Mesenchymal stem cell (in vitro differentiated cells and primary cell): ENCODE measurements at places on chromosomes 4 and X.
A peak's percentile ranks its signal among the peaks of the same experiment; 100 is the strongest.

DNA sequence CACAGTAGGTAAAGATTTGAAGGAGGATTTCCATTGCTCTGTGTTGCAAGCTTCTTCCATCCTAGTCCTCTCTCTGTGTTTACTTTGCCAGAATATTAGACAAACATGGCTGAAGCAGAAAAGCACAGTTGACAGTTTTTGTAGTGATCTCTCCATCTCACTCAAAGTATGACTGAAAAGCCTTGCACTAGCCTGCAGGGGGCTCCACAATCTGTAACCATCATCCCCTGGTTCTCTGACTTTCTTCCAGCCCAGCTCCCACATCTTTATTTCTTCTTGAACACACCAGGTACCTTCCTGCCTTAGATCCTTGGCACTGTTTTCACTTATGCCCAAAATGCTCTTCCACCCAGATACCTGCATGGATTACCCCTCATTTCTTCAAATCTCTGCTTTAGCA, 34.1 kb upstream of the HHIP start:
- peak; percentile 23 for DNase-seq

DNA sequence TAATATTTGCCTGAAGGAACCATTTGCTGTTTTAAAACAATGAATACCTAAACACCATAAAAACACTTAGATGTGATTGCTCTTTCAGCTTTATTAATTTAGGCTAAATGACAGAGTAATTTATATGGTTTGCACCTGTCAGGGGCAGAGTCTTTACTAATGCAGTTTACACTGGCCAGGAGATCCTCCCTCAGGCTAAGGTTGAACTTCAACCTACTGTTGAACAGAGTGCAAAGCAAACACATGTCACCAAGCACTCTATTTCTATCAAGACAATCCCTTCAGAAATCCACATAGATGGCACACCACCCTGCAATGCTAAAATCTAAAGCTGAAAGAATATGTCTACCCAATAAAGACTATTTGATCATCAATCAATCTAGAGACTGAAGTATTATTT, 147.3 kb downstream of the KLHL13 start:
- DNase-seq, result no peak

DNA sequence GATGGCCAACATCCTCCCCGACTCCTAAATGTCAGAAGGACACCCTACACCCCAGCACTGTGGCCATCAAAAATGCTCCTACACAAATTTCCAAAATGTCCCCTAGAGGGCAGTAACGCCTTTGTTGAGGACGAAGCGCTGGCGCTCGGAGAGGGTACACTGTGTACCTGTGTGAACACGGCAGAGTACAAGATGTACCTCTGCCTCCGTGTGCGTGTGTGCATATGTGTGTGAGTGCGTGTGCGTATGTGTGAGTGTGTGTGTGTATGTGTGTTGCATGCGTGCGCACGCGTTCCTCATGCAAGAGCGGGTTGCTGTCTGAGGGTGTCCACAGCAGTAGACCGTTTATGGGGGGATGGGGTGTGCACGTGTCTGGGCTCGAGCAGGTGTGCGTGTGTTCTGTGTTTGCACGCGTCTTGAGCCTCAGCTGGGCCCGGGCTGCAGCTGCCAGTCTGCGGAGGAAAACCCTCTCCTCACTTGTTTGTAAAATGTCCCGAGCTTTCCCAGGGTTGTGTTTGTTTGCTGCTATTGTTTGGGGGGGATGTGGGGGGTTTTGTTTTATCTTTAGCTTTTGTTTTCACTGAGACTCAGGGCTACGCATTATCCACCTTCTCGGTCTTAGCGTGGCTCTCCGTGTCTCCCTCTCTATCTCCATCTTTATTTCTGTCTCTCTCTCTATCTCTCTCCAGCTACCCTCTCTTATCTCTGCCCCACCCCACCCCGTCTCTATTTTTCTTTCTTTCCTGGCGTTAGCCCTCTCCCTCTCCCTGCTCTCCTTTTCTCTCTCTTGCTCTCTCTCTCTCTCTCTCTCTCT, 10.4 kb upstream of the TSPYL2 start:
- DNase-seq, result peak; percentile 67

GRCh38 chr4:166308647-166309046, 435.6 kb downstream of the TLL1 start:
- DNase-seq, result peak; percentile 5

DNA sequence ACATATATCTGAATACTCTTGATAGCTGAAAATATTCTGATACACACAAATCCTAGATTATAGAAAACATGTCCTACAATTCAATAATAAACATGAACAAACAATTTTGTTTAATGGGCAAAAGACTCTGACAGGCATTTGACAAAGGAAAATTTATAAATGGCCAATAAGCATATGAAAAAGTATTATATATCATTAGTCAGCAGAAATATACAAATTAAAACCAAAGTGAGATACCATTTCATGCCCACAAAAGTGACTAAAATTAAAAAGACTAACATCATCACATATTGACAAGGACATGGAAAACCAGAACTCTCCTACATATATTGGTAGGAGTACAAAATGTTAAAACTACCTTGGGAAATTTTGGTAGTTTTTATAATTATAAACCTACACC, 2.7 kb upstream of the MAPK10 start:
- DNase-seq, result no peak

- no peak for DNase-seq
These were observed 33.8 kb downstream of the FGFRL1 start for GRCh38 chr4:1045193-1045594.

DNA sequence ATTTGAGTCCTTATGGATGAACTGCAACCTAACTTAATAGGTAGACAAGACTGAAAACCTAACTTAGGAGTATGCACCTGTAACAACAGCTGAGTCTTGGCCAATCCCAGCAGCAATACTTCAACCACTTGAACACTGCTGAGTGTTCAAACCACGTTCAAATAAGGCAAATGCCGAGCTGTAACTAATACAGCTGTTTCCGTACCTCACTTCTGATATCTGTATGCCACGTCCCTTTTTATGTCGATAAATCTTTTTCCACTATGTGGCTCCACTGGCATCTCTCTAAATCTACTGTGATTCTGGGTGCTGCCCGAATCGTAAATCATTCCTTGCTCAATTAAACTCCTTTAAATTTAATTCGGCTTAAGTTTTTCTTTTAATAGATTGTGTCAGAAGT, 459.7 kb downstream of the INPP4B start:
- no peak for DNase-seq

GRCh38 chrX:115650916-115651315, 89.9 kb downstream of the PLS3 start:
- DNase-seq, result peak; percentile 53

DNA sequence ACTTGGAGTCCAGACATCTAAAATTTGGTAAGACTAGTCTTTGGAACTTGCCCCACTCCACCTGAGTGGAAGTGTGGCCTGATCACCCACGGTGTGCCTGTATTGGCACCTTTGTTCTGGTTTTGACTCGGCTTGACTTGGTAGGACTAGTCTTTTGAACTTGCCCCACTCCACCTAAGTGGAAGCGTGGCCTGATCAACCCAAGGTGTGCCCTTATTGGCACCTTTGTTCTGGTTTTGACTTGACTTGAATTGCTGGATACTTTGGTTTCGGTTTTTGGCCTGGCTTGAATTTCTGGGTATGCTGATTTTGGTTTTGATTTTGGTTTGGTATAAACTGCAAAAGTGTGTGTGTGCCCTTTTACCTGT, 44.7 kb upstream of the UGT2B7 start:
- DNase-seq, result no peak

DNA sequence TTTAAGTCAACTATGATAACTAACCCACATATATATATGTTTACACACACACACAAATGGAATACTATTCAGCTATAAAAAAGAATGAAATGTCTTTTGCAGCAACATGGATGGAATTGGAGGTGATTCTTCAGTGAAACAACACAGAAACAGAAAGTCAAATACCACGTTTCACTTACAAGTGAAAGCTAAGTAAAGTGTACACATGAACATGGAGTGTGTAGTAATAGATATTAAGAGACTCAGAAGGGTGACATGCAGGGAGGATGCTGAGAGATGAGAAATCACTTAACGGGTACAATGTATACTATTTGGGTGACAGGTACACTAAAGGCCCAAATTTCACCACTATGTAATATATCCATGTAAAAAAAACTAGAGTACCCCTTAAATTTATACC, 146.5 kb downstream of the FBXW7 start:
- DNase-seq, result no peak

DNA sequence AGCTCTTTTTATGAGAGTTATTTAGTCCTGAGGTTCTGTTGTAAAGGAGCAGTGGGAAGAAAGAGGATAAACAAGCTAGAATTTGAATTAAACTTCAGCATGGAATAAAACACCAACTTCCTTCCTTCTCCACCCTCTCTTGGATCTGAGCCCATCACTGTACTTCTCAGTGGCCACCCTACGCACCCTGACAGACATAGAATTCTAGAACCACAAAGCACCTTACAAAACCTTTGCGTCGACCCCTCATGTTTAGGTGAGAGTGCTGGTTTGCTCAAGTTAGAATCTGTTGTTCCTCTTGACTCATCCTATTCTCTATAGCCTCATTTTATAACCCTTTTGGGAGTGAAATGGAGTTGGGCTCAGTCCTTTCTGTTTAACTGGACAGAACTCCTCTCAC, 84.6 kb upstream of the RPL34 start:
- DNase-seq, result no peak

- no peak for DNase-seq
These were observed 16.6 kb upstream of the ERCC6L start for GRCh38 chrX:72255445-72255844.

DNA sequence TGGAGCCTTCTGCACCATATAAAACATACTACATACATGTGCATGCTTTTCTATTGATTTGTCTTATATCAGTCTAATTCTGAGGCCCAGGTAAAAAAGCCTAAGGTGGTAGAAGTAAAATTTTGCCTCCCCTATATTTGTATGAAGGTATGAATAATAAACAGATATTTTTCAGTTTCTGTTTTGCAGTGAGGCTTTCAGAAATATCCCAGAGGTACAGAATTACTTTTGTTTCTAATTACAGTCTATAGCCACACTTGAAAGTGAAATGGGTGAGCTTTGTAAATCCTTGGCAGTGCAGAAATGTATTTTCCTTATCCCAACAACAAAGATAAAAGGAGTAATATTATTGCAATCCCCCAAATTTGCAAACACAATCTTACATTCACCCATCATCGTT, 59.5 kb downstream of the DDX60 start:
- DNase-seq, result no peak

DNA sequence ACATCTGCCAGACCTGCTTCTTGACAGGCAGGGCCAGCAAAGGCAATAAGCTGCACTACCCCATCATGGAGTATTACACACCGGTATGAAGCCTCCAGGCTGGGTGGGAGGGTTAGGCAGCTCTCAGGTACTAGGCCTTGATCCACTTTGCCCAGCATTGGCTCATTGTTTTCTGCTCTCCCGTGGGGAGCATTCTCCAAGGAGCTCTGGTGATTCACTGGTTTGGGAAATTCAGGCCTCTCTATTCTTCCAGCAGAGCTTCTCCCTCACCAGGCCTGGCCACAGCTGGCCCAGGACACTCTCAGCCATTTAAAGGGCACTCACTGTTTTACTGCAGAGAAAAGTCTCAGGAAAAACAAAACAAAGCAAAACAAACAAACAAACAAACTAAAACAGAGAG, 33.0 kb downstream of the DRP2 start:
- DNase-seq, result peak; percentile 18

GRCh38 chr4:139785356-139785755, 119.7 kb downstream of the MGST2 start:
- no peak for DNase-seq

DNA sequence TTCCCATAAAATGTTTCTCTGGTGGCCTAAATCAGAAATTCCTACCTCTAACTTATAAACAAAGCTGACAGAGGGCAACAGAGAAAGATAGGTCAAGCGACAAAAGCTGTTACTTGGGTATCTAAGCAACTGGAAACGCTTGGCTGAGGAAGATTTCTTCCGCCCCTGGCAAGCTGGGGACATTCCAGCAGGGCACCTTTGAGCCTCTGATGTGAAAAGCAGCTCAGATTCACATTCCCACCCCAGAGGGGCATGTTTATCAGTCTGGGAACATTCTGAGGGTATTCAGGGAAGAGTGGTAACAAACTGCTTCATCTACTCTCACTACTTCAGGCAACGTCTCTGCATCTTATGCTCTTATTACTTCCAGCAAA, 3.5 kb upstream of the CDS1 start:
- no peak for DNase-seq

DNA sequence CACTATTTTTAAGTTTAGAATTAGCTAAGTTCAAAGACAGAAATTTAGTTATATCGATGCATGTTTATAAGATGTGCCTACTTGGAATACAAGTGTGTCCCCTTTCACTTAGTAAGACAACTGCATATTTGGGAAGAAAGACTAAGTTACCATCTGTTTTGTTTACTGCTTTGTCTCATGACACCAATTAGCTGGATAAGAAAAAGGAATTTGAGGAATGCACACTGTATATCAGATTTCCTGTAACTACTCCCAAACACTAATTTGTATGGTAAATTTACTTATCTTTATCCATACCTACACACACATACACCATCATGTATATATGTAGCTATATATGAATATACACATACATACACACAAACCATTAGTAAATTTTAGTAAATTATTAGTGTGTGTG, 1442.8 kb upstream of the IGFBP7 start:
- peak; percentile 24 for DNase-seq

DNA sequence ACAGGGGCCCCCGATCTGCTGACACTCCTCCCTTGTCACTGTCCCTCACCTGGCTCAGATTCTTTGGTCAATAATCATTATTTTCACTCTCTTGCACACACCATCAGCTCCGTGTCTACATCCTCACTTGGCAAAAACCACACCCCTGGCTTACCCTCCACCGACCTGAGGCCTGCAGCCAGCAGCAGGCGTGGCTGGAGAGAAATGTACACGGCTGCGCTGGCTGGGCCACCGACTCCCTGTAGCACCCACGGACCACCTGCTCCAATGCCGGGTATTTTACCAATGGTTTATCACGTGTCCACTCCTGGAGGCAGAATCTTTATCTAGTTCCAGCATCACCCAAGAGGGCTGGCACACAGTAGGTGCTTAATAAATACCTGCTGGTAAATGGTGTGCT, 98.4 kb downstream of the WFS1 start:
- no peak for DNase-seq

DNA sequence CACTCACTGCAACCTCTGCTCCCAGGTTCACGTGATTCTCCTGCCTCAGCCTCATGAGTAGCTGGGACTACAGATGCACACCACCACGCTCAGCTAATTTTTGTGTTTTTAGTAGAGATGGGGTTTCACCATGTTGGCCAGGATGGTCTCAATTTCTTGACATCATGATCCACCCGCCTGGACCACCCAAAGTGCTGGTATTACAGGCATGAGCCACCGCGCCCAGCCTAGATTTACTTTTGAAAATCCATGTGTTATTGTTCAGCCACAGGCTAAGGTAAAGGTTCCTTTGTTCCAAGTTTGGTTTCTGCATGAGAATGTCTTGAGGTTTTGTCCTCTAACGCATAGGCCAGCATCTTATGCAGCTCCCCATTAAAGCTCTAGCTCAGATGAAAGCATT, 371.6 kb downstream of the DMD start:
- no peak for DNase-seq
